GM23338 (cell line): ENCODE measurements at places on chromosomes 4 and X. TPM values are rescaled to one million over a fixed set of nuclear protein-coding genes. Genes with fewer than 3 reads are reported as not detected.

DNA sequence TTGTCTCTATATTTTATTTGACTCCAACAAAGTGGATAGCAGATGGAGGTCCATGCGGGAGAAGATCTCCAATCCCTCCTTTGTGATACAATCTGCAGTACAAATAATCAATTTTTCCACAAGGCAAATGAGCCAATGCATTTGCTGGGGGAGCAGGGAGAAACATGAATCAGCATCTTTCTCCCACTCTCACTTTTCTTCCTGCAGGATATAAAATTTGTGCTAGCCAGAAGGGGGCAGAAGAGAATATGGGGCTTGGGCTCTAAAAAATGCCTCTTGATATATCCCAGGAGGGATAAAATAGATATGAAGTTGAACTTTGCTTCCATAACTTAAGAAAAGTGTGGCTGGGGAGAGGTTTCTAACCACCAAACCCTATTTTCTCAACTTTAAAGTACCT lies 38.3 kb upstream of the CWH43 start:
- peak; percentile 37 for DNase-seq

DNA sequence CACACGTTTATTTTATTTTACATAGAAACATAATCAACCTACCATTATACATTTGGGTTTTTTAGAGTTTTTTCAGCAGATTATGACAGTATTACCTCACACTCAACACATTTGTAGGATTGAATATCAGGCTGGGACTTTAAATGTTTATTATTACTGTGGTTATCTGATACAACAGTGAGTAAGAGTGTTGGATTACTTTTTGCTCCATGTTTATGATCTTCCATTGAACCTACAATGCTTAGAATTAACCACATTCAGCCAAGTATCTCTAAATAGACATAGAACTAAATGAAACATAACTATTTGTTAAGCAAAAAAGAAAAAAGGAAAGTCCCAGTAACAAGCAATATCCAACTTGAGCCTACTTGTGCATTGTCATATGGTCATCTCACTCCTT lies 607.4 kb upstream of the PITX2 start:
- DNase-seq, result no peak

- DNase-seq, result peak; percentile 8
These were observed 9.8 kb downstream of the NDNF start for GRCh38 chr4:121062521-121062920.

DNA sequence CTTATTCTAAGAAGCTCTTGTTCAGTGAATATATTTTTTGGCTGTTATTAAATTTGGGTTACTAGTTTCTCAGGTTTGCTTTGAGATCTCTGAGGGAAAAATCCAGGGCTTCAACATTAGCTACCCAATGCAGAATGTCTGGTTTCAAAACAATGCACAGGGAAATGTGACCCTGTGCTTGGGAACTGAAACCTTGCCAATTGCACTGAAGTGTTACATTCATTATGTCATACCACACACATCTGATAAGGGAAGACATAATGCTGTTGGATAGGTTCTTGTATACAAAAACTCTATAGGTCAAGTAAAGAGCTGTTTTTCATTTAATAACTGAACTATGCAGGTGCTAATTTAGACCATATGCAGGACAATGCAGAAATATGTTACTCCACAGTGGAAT lies 345.3 kb upstream of the BMP3 start:
- DNase-seq, result no peak

- DNase-seq, result no peak
These were observed at the start of gene AWAT1 for GRCh38 chrX:70234355-70234754. TSS of gene AWAT1 (plus strand) at chrX:70234655. CDS start at chrX:70234696, 41 bp downstream.

Gene RRH
- polyA plus RNA-seq, result not detected in 2 replicates

Gene NDST4
- not detected in 2 replicates for polyA plus RNA-seq

DNA sequence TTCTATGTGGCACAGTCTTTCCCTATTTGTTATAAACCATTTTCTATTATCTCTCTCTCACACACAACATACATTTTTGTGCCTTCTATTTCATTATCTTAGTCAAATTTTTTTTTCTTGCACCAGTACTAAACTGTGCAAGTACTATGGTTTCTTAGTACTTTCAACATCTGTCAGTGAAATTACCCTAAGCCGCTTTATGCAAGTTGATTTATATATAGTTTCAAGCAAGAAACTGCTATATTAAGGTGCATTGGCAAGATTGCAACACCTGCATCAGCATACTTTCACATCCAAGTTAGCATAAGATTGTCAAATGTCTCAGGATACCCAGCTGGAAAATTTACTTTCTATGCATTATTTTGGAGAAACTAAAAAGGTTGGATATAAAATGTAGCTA lies 180.2 kb upstream of the FSTL5 start:
- DNase-seq, result no peak

Gene IL13RA1
- polyA plus RNA-seq, result 2.7 and 3.2 TPM in 2 replicates

DNA sequence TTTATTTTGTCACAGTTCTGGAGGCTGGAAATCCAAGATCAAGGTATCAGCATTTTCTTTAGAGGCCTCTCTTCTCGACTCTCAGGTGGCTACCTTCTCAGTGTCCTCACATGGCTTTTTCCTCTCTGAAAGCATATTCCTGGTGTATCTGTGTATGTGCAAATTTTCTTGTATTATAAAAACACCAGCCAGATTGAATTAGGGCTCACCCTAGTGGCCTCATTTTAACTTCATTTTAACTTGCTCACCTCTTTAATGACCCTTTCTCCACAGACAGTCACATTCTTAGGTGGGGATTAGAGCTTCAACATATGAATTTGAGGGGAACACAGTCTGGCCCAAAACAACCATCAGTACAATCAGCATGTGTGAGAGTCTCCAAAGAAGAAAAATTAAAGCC lies 542.4 kb upstream of the FAM241A start:
- DNase-seq, result peak; percentile 18

Gene PCDH7
- 2.4 and 2.7 TPM in 2 replicates for polyA plus RNA-seq

- DNase-seq, result no peak
These were observed 205.4 kb downstream of the CFAP299 start for GRCh38 chr4:80540785-80541469.

Gene SERPINA7
- not detected in 2 replicates for polyA plus RNA-seq

DNA sequence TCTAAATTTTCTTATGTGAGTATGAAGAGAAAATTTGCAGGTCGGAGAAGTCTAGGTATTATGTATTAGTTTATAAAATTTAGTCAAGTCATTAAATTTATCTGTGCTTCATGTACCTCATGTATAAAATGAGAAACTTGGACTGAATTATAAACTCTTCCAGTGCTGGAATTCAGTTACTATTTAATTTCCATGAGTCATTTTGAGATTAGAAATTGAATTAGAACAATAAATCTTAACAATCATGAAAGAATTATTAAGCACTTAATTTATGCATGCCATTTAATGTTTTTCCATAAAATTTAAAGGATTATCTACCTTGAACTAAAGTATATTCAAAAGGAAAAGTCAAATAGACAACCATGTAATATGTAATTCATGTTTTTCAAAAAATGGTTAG lies 195.8 kb downstream of the MAD2L1 start:
- DNase-seq, result no peak

- peak; percentile 73 for DNase-seq
These were observed 36.8 kb downstream of the ING2 start for GRCh38 chr4:183541752-183542040.

- DNase-seq, result no peak
These were observed 57.3 kb upstream of the PRSS12 start for GRCh38 chr4:118410138-118410537.

Gene MAGEE2
- polyA plus RNA-seq, result 0.11 and 0.35 TPM in 2 replicates

Gene CXCL3
- 15.9 and 19.5 TPM in 2 replicates for polyA plus RNA-seq

GRCh38 chrX:23668335-23668734 lies 1.0 kb downstream of the PRDX4 start:
- no peak for DNase-seq

DNA sequence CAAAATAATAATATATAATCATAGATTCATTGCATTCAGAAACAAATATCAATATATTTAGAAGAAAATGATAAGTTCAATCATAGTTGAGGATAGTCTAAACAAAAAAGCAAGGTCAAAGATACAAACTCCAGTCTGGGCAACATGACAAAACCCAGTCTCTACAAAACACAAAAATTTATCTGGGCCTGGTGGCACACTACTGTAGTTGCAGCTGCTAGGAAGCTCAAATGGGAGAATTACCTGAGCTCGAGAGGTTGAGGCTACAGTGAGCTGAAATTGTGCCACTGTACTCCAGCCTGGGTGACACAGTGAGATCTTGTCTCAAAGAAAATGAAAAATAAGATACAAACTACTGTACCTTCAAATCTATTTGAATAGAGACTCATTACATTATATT lies 52.7 kb upstream of the ANXA10 start:
- DNase-seq, result peak; percentile 26

DNA sequence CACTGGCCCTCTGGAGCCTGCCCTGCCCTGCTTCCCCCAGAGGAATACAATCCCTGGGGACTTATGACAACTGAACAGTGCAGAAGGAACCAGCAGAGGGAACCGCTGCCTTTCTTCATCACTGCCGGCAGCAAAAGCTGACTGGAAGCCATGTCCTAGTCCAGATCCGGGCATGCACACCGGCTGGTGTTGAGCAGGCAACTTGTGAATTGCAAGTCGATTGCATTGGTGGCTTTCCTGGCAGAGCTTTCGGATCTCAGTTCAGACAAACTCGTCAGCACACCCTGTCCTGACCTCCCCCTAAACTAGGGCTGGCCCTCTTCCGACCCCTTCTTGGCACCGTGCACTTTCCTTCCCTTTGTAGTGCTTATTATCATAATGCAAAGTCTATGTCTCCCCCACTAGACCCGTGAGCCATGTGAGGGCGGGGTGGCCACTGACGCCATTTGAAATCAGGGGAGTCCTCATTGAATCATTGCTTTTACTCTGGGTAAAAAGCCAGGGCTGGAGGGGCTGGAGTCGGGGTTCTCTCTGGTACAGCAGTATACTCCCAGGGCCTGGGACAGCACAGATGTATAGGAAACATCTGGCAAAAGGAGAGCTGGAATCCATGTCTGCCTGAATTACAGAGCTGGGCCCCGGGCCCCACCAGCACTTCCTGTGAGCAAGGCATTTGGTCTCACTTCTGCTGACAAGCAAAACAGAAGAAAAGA lies 1.8 kb downstream of the ARHGAP4 start:
- peak; percentile 41 for DNase-seq

DNA sequence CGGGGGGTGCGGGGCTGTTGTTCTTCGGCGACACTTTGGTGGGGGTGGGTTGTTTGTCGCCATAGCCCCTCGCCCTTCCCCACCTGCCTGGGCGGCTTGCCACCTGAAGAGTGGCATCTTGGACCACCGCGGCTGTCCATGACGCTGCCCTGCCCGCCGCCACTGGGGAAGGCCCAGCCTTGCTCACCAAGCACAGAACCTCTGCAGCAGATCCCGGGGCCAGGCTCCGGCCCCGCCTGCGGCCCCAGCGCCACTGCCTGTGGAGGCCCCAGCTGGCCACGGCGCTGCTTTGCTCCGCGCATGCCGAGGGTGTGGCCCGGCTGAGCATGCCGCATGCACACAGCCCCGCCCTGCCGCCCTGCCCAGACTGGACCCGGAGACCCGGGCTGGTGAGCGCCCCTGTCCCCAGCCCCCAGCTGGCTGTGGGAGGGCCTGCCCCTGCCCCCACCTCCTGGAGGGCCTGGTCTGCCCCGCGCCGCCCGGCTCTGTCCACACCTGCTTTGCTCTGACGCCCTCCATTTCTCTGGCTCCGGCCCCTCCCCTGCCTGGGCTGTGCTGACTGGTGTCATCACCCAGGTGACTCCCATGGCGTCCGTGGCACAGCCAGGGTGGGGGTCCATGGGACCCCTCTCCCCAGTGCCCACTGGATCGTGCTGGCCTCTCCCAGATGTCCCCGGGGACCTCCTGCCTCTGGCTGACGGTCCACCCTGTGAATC lies 5.3 kb downstream of the NAT8L start:
- DNase-seq, result no peak

Gene GBA3
- not detected in 2 replicates for polyA plus RNA-seq

DNA sequence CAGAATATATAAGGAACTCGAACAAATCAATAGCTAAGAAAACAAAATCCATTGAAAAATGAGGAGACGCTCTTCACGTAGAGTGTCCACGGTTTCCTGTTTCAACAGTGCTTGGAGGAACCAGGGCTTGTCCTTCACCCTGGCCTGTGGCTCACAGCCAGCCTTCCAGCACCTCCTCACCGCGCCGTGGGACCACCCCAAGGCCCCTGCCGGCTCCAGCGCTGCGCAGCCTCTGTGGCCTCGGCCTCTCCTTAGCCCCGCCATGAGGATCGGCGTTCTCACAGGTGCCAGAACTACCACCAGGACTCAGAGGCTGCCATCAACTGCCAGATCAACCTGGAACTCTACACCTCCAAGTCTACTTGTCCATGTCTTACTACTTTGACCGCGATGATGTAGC lies 52.5 kb upstream of the CTSO start:
- no peak for DNase-seq

GRCh38 chrX:112085149-112085548 lies 2.6 kb upstream of the TRPC5 start:
- DNase-seq, result no peak

DNA sequence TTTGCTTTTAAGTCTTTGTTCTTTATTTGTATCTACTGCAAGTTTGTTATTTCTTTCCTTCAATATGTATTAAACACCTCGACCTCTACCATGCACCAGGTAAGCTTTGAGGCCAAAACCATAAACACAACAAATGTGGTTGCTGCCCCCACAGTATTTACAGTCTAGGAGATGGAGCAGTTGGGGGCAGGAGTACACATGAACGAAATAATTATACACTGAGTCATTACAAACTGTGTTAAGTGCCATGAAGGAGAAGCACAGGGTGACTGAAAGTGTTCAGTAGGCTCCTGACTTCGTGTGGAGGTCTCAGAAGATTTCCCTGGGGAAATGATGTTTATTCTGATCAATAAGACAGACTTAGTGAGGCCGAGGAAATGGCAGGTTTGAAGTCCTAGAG lies 30.3 kb downstream of the SLC25A43 start:
- DNase-seq, result no peak

GRCh38 chr4:186642530-186642929 lies 81.1 kb downstream of the FAT1 start:
- no peak for DNase-seq

DNA sequence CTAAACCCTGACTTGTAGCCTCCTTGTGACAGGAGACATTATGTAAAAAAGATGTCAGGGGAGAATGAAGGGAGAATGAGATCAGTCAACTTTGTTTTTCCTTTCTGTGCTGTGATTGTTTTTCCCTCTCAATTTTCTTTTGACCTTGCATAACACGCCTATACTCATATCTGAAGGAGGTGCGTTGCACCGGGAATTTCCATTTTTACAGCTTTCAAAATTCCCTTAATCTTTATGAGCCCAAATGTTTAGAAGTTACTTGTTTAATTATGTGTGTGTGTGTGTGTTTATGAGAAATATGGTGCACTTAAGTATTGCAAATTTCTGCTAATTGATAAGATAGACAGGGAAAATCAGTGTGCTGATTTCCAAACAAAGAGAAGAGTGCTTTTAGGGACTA lies 21.6 kb downstream of the SYNPO2 start:
- no peak for DNase-seq

Gene HS3ST1
- polyA plus RNA-seq, result 1.3 and 1.8 TPM in 2 replicates

DNA sequence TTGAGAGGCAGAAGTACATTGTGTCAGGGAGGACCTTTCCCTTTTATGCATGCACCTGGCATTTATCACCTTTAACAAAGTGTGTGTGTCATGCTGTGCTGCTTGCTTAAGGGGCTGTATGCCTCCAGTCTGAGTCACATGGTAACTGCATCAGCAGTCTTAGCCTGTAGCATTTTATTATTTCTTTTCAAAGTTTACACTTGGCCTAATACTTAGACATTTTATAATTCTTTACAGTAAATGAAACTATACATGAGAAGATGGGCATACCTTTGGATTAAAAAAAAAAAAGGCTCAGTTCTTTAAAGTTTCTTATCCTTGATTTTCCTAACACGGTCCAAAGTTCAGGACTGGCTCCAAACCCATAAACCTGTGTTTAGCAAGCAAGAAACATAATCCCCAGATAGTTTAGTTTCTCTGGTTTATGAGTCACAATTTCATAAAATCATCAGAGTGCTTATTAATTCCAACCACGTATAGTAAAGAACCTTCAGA lies 14.6 kb downstream of the NPNT start:
- DNase-seq, result peak; percentile 15
